ENCODE measurements at places on chromosomes 12 and 14.

DNA sequence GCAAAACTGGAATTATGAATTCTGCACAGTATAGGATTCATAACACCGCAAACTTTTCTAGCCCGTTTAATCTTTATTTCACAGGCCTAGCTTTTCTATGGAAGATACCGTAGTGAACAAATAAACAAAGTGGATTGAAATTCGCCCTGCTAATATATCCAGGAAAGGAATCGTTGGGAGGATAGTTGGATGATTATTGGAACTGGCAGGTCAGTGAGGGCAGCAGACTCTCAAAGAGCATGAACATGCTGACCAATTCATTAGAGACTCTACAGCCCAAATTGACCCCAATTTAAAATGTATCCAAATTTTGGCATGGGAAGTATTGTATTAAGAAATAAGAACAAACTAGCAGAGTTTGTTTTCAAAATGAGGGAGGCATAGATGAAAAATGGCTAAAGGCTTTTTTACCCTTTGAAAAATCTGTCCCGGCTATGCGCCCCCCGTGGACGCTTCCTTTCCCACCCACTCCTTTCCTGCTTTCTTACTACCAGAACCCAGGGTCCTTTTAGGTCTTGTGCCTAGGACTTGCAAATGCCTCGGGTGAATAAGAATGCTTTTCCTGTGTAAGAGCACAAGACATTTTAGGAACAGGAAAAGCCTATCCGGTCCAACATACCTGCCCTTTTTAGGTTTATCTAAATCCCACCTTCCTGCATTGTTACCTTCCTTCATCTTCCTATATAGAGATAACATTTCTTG lies 84.6 kb upstream of the PTPRB start:
- DNase-seq: no peak

- DNase-seq: no peak
Observed at GRCh38 chr14:73403181-73403752, 55.1 kb downstream of the NUMB start.

DNA sequence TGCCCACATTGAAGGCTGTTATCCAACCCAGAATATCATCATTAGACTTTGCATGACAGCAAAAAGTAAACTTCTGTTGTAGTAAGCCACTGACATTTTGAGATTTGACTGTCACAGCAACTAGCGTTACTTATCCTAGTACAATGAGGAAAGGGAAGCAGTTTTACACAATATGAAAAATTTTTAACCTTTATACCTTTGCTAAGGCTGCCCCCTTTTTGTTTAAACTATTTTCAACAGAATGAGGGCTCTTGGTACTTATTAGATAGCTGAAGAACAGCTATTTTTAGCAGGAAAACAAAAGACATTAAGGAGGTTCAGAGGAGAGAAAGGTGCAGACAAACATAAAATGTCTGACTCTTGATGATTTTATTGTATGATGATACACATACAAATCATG lies 23.4 kb upstream of the TMX1 start:
- no peak for DNase-seq

GRCh38 chr14:49951691-49952345 lies 58.9 kb downstream of the ARF6 start:
- DNase-seq: no peak

DNA sequence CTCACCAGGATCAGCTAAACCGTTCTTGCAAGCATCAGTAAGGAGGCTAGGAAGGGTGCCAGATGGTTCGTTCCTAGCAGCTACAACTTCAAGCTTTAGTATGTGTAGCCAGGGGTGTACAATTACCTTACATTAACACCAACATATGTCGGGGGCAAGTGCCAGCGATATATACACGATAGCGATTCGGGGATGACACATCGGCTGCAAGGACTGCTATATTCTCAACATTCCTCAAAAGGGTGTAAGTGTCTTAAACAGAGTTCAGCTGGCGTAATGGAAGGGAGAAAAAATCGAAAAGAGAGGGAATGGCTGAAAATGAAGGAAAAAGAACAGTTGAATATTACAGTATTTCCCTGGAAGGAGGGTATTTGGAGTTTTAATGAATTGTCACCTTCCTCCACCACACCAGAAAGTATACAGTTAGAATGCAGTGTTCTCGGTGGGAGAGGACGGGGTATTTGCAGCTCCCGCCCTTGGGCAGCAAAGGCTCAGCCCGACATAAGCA lies 545 bp downstream of the LIMA1 start:
- no peak for DNase-seq

- DNase-seq: no peak
Observed at GRCh38 chr14:39267608-39268005, 33.9 kb downstream of the MIA2 start.

DNA sequence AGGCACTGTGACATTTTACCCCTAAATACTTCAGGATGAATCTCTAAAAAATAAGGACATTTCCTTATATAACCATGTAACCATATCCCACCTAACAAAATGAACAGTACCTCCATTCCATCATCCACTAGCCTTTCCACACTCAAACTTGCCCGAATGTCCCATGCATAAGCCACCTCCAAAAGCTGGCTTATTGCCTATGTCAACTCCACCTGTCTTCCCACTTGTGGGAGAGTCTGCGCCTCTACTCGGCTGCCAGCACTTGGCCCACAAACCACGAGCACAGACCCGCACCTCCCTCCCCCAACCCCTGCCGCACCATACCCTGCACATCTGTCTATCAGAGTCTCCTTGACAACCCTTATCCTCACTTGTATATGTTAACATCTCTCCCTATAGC lies 165.8 kb downstream of the CALM1 start:
- DNase-seq: no peak

DNA sequence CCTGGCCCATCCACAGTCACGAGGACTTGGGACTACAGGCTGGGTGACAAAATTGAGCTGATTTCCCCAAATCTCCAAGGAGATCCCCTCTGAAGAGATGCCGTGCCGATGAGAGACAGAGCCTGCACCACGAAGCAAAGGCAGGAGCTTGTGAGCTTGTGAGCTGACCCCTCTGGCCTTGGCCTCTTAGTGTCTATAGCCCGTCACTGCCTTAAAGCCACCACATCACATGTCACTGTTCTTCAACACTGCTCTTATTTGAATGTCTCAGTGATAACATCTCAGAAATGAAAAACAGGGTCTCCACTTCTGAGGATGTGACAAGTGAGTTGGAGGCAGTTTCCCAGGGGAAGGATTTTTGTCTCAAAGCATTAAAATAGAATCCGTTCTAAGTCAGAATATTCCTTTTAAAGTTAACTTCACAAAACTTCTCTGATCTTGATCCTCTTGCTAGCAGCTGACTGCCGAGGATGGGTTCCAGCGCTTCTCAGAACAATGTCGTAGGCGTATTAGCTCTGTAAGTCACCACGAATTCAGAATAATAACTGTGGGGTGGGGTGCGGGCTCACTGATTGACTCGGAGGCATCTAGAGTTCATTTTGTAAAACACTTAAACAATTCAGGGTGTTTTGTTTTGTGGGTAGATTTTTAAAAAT lies 37.5 kb downstream of the CHST11 start:
- DNase-seq: peak; percentile 42

- DNase-seq: no peak
Observed at GRCh38 chr12:78316136-78316535, 485.4 kb downstream of the NAV3 start.

DNA sequence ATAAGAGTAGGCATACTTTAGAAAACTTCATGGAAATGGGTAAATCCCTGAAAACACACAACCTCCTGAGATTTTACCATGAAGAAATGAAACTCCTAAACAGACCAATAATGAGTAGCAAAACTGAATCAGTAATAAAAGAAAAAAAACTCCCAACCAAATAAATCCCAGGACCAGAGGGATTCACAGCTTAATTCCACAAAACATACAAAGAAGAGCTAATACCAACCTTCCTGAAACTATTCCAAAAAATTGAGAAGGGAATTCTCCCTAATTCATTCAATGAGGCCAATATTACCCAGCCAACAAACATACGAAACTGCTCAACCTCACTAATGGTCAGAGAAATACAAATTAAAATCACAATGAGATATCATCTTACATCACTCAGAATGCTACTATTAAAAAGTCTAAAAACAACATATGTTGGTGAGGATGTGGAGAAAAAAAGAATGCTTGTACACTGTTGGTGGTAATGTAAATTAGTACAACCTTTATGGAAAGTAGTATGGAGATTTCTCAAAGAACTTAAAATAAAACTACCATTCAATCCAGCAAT lies 97.3 kb upstream of the ST8SIA1 start:
- DNase-seq: no peak
